Calu3 (cell line): ENCODE measurements at places on chromosomes 2 and 18. TPM values are rescaled to one million over a fixed set of nuclear protein-coding genes. Genes with fewer than 3 reads are reported as not detected.

DNA sequence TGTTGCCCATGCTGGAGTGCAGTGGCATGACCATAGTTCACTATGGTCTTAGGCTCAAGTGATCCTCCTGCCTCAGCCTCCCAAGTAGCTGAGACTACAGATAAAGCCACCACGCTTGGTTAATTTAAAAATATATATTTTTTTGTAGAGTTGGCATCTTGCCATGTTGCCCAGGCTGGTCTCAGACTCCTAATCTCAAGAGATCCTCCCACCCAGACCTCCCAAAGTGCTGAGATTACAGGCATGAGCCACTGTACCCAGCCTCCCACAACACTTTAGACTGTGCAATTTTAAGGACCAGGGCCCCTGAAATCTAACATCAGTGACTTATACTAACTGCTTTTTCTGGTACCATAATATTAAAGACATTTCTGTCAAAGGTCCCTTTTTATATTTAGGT is 5.2 kb downstream of the TXNDC2 start:
- no peak overlapping the region for H3K4me3 ChIP-seq
- no peak for DNase-seq
- no peak overlapping the region for H3K27ac ChIP-seq
- H3K4me1 ChIP-seq = peaks cover 9% of the 10 kb centered on the region

- H3K27ac ChIP-seq = no peak overlapping the region
- DNase-seq = no peak
- no peak overlapping the region for H3K4me3 ChIP-seq
Measured at GRCh38 chr2:144774809-144775208, 254.9 kb upstream of the ZEB2 start.

GRCh38 chr2:15931319-15931890 is 8.9 kb upstream of the MYCN start:
- no peak overlapping the region for H3K27ac ChIP-seq
- no peak overlapping the region for H3K4me3 ChIP-seq
- no peak for DNase-seq
- peaks cover 9% of the 10 kb centered on the region for H3K27me3 ChIP-seq

DNA sequence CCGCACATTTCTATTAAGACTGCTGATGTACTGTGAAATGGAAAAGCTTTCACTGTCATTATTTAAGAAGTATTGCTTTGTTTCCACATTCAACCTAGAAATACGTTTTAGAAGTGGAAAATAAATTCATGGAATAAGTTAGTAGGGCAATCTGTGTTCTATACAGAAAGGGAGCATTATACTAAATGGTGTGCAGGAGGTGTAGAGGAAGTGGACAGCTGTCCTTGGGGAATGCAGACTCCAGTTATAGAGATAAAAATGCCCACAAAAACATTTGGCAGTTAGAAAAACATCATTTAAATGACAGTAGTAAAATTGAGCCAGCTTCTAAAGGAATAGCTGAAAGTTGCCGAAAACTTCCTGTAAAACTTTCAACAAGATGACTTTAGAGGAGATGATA is 46.8 kb downstream of the PIK3C3 start:
- no peak overlapping the region for H3K4me3 ChIP-seq
- H3K4me1 ChIP-seq = peaks cover 12% of the 10 kb centered on the region
- H3K27ac ChIP-seq = no peak overlapping the region

DNA sequence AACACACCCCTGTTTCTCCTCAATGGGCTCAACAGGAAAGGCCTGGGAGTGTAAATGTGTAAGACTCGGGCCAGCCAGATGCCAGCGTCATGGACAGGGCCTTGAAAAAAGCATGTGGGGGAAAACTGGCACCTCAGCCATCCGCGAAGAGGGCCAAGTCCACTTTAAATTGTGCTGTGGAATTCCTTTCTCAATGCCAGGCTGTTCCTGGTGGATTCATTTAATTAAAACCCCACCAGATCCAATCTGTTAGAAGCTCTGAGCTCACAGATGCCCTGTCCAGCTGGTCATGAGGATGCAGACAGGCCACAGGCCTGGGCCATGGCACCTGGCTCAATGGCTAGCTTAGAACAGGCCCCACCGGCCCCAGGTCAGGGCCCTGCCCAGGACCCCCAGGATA is 24.8 kb downstream of the KCNK3 start:
- peaks cover 19% of the 10 kb centered on the region for H3K4me1 ChIP-seq
- no peak overlapping the region for H3K4me3 ChIP-seq
- peaks cover 60% of the 10 kb centered on the region for H3K27me3 ChIP-seq
- no peak overlapping the region for H3K27ac ChIP-seq

DNA sequence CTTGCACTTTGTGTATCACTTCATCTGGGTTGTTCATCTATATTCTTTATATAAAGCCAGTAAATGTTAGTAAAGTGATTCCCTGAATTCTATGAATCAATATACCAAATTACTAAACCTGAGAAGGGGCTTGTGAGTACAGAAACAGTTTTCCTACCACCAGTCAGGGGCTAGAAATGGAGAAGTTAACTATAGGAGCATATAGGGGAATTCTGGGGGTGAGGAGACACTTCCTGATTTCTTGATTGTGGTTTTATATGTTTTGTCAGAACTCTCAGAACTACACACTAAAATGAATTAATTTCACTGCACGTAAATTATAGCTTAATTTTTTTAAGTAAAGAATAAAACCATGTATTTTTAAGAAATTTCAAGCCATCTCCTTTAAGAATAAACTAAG is 93.7 kb downstream of the SESTD1 start:
- H3K36me3 ChIP-seq = peaks cover 32% of the 10 kb centered on the region
- no peak for DNase-seq
- no peak overlapping the region for H3K27ac ChIP-seq

DNA sequence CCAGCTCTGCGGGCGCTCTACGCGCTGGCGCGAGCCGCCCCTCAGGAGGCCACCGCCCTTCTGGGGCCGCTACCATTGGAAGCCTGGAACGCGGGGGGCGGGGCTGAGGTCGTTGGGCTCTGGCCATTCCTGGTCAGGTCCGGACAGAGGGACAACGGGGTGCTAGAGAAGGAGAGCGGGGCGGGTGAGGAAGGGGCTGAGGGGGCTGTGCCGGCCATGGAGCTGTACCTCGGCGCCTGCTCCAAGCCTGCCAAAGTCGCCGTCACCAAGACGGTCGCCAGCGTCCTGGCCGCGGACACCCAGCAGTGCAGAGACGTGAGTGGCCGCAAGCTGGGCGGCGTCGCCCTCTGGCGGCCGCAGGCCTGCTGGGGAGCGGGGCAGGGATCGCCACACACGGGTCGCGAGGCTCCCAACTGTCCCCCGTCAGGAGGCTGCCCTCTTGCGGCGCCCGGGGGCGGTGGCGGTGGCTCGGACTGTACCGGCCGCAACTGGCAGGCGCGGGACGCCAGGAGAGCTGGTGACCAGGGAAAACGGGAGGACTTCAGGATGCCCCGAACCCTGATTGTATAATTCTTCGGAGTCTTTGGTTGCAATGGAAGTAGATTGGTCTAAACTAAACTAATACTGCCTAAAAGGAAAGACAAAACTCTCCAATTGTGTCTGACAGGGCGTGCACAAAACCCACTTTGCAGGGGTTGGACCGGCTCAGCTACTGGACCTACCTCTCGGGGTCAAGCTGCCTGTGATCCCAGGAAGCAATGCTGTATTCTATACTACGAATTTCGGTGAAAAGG is at the start of gene FSIP2:
TSS of gene FSIP2 (plus strand) at position 126 of the 794 bp plus-strand sequence. CDS start at position 217, 91 bp downstream.
- H3K4me3 ChIP-seq = peak within 1 kb of the TSS; percentile 81
- H3K4me1 ChIP-seq = peaks cover 18% of the 10 kb centered on the region
- no peaks in the 10 kb centered on the region for H3K27me3 ChIP-seq
- peak; percentile 98 for DNase-seq
- peaks cover 13% of the 10 kb centered on the region for H3K36me3 ChIP-seq

DNA sequence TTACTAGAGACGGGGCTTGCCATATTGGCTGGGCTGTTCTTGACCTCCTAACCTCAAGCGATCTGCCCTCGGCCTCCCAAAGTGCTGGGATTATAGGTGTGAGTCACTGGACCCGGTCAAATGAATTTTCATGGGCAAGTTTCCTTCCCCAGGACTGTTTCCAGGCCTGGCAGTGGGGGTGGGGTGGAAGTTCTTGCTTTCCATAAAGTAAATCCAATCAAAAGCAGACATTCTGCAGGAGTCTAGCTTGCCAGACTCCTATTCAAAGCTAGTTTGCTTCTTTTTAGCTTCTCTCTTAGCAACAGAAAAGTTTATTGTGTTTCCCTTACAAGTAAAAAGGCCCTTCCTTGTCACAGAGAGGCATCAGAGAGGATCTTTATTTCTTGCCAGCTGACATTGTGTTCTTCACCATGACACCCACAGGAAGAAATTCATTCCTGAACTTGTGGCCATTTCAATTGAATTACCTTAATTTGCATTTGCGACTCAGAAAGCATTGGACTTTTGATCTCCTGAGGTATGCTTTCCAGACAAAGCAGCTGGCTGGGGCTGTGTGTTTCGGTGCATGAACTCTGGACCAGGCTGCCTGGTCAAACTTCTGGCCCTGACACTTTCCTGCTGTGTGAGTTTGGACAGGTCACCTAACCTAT is 37.9 kb downstream of the LYPD1 start:
- H3K27ac ChIP-seq = no peak overlapping the region
- H3K4me1 ChIP-seq = peaks cover 15% of the 10 kb centered on the region
- no peaks in the 10 kb centered on the region for H3K27me3 ChIP-seq
- no peak overlapping the region for H3K4me3 ChIP-seq
- peak; percentile 7 for DNase-seq

GRCh38 chr2:4139731-4140130 is 436.4 kb downstream of the DCDC2C start:
- H3K27ac ChIP-seq = no peak overlapping the region
- H3K4me1 ChIP-seq = no peaks in the 10 kb centered on the region
- no peaks in the 10 kb centered on the region for H3K36me3 ChIP-seq
- H3K27me3 ChIP-seq = no peaks in the 10 kb centered on the region
- no peak overlapping the region for H3K4me3 ChIP-seq

GRCh38 chr2:221567809-221568208 is 4.3 kb downstream of the EPHA4 start:
- no peak overlapping the region for H3K4me3 ChIP-seq
- H3K27ac ChIP-seq = no peak overlapping the region
- H3K36me3 ChIP-seq = peaks cover 24% of the 10 kb centered on the region
- peaks cover 9% of the 10 kb centered on the region for H3K4me1 ChIP-seq
- H3K27me3 ChIP-seq = peaks cover 15% of the 10 kb centered on the region

DNA sequence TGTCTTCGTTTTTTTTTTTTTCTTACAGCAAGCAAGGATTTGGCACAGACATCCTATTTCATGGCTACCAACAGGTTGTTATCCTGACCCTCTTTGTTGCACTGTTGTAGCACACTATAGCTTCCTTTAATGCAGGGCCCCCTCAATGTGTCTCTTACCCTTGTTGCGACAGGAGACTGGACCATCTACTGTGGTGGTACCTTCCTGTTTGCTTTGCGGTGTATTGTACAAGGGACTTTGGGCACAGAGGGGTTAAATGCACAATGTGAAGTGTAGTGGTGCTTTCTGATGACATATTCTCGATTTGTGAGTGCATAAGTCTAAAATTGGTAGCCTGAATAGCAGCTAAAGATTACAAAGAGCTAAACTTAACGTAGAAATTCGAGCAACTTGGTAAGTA is 27.5 kb downstream of the CCNT2 start:
- H3K27me3 ChIP-seq = no peaks in the 10 kb centered on the region
- H3K27ac ChIP-seq = no peak overlapping the region
- DNase-seq = no peak
- H3K4me3 ChIP-seq = no peak overlapping the region

DNA sequence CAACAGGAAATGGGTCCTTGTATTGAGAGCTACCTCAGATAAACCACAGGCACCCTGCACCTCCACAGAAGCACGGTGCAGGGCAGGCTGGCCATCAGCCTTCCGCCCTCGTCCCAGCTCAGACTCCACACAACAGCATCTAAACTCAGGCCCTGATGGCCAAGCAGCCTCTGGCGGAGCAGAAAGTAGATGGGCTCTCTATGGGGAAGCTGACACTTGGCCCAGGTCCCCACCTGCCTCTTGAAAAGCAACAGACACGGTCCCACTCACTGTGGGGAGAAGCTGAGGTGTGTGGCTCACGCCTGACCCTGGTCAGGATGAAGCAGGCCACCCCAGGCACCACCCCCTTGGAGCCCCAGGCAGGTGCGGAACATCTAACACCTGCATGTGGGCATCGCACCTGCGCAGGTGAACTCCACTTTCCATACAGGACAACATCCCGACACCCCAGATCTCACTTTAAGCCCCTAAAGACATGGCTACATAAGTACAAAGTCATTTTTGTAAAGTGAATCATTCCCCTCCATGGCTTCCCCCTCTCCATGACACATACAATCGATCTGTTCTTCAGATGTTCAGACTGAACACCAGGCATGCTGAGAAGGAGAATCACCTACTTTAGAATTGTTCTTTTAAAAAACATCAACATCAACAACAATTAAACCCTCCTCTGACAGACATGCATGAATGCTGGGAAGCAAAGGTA is 208.4 kb downstream of the ZBTB7C start:
- H3K4me1 ChIP-seq = no peaks in the 10 kb centered on the region
- H3K4me3 ChIP-seq = no peak overlapping the region
- H3K27me3 ChIP-seq = peaks cover 91% of the 10 kb centered on the region
- H3K36me3 ChIP-seq = no peaks in the 10 kb centered on the region
- H3K27ac ChIP-seq = no peak overlapping the region
- DNase-seq = no peak

Gene CTIF
- total RNA-seq = 33.2 and 40.8 TPM in 2 replicates

Gene TAF4B
- total RNA-seq = 8.3 and 9.6 TPM in 2 replicates

Gene CD8B2
- not detected in 2 replicates for total RNA-seq

Gene APLF
- 4.2 and 4.5 TPM in 2 replicates for total RNA-seq

Gene FMNL2
- total RNA-seq = 42.9 and 46.5 TPM in 2 replicates

Gene ZBTB7C
- not detected in 2 replicates for total RNA-seq

Gene IL1RL1
- total RNA-seq = 0.22 TPM in 1 of 2 replicates, not detected in the other

Gene ST8SIA5
- total RNA-seq = 0.02 TPM in 1 of 2 replicates, not detected in the other

Gene SLC9A2
- total RNA-seq = 5.7 and 5.9 TPM in 2 replicates

Gene C2orf66
- 0.35 and 0.37 TPM in 2 replicates for total RNA-seq

Gene TFPI
- total RNA-seq = 125 and 135 TPM in 2 replicates
